ENCODE measurements at places on chromosomes 1 and 21.

GRCh38 chr1:59815892-59816291, 1.1 kb downstream of the HOOK1 start:
- DNase-seq, result no peak

- no peak for DNase-seq
Observed at GRCh38 chr1:72336776-72337175, 54.4 kb upstream of the NEGR1 start.

DNA sequence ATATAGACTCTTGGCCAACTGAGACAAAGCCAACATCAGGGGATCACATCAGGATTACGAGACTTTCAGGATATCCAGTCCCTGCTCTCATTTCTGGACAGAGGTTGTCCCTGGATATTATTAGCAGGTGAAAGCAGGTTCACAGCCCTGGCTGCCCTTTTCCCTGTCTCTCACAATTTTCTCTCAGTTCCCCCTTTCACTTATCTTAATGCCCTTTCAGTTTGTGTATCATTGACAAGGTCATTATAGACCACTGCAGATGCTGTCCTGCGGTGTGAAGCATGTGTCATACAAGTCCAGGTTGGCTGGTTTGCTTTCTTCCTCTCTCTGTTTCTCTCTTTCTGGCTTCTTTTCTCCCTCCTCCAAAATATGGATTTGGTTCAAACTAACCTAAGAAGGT, 2.1 kb upstream of the KLHDC9 start:
- no peak for DNase-seq

DNA sequence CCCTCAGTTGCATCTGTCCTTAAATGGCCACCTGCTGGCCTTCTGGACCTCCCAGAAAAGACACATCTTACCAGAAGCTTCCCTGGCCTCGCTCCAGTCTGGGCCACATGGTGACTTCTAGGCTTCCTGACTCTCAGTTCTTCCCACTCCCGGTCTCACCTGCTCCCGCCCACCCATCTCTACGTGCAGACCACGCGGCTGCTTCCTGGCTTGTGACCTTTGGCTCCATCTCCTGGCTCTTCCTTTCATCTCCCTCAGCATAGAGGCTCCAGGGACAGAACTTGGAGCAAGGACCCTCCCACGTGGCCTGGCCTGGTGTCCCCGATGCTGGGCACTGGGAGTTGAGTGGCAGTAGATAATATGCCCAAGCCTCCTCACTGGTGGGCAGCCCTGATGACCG, 124.9 kb upstream of the IRF2BP2 start:
- DNase-seq, result no peak

GRCh38 chr1:101295209-101295608, 58.4 kb downstream of the S1PR1 start:
- DNase-seq, result no peak

DNA sequence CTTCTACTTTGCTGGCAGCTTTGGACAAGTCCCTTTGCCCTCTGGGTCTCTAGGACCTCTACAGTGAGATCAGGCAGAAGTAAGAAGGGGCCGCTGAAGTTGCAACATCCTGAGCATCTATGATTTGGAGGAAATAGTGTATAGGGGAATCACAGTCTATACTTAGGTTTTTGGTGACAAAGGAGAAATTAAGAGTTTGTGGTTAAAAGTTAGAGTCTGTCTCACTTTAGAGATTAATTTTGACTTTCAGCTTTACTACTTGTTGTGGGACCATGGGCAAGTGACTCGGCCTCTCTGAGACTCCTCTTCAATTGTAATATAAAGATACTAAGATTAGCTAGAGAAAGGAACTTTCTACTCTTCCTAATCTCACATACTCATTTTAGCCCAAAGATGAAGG, 33.1 kb upstream of the LMX1A start:
- DNase-seq, result no peak

GRCh38 chr1:56229186-56229585, 350.2 kb downstream of the PLPP3 start:
- DNase-seq, result no peak

- no peak for DNase-seq
Observed at GRCh38 chr1:62337706-62338631, 18.7 kb upstream of the KANK4 start.

GRCh38 chr1:23784846-23785245, 6.1 kb upstream of the LYPLA2 start:
- no peak for DNase-seq

DNA sequence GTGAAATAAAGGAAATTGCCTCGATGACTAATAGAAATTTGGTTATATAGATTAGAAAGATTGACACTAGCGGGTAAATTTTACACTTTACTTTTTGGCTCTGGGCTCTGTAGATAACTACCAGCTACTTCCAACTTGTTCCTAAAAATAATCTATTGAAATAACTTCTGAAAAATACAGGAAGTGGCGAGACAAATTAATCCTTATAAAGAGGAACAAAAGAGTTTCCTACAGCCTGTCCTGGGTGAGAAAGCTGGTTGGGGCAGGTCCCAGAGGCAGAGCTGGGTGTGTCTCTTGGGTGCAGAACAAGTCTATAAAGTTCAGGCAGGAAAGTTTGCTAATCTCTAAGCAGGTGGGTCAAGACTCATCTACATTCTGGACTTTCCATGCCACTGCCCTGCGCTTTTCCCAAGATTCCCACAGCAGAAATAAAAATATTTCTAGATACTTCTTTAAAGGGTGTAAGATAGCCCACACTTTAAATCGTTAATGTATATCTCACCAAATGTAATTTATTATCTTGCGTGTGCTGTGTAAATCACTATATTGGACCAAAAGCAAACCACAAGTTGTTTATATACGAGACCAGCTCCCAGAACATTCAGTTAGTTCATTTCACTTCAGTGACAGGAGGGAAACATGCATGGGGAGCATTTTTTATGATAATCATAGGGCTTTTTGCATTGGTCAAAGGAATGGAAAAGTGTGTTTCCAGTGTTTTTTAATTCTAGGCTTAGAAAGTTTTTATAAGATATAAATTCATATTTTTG, 70.1 kb upstream of the NRIP1 start:
- no peak for DNase-seq

DNA sequence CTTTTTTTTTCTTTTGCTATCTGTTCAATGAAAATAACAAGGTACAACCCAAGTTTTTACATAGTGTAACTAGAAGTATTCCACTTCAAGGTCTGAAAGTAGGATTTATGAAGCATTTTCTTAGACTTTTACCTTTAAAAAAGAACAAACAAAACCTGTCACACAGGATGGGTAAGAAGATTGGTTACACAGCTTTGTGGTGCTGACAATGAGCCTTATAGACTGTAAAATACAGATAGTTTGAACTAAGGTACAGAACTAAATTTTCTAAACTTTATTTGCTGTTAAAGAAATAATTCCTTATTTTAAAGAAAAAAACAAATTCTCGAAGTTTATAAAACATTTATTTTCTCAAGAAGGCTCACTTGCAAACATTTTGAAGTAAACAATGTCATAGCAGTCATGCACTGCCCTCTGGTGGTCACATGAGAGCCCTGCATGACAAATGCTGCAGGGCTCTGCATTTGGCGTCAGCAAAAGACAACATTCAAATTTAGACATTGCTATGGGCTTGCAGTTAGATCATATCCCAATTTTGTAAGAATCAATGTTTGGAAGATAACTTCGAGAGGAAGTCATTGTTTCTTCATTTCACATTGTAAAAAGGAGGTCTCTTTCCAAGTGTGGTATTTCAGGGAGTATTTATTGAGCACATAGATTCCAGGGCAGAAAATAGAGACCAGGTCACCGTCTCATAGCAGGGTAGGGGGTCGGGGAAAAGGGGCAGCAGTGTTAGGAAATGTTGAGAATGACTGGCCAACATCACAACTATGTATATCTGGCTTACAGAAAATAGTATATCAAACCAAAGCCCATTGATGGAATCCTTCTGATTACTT, 115.3 kb upstream of the FMN2 start:
- no peak for DNase-seq

- no peak for DNase-seq
Observed at GRCh38 chr1:240021709-240022108, 70.0 kb upstream of the FMN2 start.

- no peak for DNase-seq
Observed at GRCh38 chr1:163561580-163562295, 240.0 kb downstream of the NUF2 start.

- no peak for DNase-seq
Observed at GRCh38 chr1:216997069-216997468, 273.8 kb upstream of the ESRRG start.

DNA sequence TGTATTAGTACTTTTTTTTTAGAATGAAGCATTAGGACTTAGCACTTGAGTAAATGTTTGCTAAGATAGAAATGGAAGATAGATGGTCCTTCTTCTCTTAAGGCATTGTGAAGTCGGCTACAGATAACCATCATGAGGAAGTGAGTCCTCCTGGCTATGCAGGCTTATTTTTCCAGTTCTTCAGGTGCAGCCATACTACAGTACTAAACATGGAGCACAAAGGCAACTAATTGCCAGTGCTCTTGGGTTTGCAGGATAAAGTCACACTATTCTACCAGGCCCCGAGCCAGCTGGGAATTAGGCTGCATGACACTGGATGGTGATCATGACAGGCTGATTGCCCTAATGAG, 197.3 kb upstream of the SGIP1 start:
- no peak for DNase-seq

DNA sequence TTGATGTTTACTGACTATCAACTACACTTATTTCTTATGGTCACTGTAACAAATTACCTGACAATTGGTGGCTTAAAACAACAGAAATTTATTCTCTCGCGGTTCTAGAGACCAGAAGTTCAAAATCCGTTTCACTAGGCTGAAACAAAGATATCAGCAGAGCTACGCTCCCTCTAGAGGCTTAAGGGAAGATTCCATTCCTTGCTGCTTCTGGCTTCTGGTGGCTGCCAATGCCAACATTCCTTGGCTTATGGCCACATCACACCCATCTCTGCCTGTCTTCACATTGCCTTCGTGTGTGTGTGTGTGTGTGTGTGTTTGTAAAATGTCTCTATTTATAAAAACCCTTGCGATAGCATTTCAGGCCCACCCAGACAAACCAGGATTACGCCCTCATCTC, 66.4 kb downstream of the LMX1A start:
- no peak for DNase-seq

DNA sequence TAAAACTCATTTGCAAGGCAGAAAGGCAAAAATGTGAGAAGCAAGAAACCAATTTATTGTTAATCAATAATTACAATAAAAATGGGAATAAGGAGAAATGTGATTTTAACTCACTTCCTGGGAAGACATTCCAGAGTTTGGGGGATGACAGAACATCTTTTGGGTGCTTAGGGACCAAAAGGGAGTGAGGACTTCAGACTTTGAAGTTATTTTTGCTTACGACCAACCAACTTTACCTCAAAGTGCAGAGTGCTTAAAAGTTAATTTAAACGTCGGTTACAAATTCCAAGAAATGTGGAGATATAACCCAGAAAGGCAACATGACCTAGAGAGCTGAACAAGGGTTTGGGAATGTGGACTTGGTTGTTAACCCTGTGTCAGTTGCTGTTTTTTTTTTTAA, 234.5 kb upstream of the C1orf105 start:
- DNase-seq, result no peak

DNA sequence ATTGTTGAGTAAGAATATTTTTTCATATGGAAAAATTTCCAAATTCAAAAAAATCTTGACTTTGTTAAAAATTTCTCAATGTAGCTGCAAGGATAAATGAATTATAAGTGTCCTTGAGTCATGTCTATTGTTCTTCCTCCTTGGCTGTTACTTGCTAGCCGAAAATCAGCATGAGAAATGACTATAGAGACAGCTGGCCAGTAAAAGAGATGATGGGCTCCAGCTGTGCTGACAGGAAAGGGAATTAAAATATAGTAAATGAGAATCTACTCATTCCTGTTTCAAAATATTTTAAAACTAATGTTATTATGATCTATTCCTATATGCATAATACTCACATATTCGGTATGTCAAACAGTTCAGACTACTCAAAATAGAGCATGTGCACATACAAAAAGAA, 1292.6 kb downstream of the BRINP3 start:
- DNase-seq, result no peak

DNA sequence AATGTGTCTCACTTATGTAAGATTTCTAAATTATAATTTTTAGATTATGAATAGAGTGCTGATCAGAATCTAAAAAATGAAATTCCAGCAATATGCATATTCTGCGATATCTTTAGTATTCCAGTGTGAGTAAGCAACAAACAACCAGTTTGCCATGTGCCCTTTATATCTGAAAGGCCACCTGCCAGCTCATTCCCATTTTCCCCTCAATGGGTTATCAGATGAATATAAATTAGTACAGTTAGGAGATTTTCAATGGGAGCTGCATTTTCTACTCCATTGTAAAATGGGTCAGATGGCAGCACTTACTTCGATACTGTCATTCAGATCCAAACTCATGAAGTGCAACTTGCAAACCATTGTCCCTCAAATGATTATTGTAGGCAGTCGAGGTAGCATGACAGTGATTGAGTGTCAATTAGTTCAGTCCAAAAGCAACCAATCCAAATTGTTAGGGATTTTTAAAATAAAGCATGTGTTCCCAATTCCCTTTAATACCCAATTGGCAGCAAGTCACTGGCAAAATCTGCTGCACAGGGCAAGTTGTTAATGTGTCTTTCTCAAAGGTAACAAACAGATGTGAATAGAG, 680.3 kb downstream of the LRRIQ3 start:
- DNase-seq, result no peak

- DNase-seq, result no peak
Observed at GRCh38 chr1:167767761-167768160, 46.0 kb downstream of the MPZL1 start.

DNA sequence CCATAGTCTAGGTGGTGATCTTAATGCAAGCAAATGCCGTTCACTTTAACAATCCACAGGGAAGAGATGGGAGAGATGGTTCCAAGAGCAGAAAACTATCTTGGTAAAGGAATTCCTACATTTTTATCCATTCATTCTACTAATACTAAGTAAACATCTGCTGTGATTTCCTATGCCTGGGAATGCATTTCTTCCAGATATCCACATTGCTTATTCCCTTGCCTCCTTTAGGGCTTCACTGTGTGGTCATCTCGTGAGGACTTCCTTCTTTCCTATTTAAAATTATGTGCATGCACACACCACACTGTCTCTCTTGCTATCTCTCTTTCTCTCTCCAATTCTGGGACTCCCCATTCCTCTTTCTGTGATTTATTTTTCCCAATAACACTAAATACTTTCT, 199.0 kb upstream of the C1orf105 start:
- DNase-seq, result no peak
